ENCODE measurements at places on chromosomes 2 and 18.

- no peak for DNase-seq
Observed at GRCh38 chr2:26735883-26736588, 28.0 kb upstream of the SLC35F6 start.

DNA sequence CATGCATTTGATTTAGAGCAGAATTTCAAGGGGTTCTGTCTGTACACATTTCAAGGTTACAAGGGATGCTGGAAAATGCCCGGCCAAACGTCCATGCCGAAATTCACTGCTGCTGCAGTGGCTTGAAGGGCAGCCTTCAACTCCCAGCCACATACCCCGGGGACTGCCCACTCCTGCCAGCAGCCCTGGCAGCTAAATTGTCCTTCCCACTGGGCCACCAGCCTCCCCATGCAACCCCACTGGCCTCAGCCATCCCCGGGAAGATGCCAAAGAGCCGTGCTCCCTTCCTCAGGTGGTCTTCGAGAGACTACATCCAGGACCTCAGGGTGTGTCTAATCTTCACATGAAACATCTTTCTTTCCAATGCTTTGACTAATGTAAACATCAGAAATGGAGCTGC, 478.7 kb upstream of the MYT1L start:
- DNase-seq: no peak

GRCh38 chr2:201765799-201766198, 14.9 kb downstream of the ALS2 start:
- DNase-seq: no peak

DNA sequence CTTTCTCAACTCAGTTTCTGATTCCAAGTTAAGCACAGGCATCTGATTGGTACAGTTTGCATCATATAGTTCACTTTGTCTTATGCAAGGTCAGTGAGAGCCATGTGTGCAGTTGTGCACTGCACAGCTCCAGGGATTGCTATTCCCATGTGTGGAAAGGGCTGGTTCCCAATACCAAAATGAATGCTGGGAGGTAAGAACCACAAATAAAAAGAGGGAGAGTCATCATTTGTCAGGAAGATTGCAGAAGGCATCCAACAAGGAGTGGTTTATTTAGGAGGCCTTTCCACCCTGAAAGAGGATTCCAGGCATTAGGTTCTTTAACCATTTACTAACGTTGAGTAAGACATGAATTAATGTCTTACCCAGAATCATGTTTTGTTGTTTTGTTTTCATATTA, 141.2 kb upstream of the ST6GAL2 start:
- DNase-seq: no peak

- no peak for DNase-seq
Observed at GRCh38 chr2:200393191-200393590, 86.7 kb downstream of the SPATS2L start.

DNA sequence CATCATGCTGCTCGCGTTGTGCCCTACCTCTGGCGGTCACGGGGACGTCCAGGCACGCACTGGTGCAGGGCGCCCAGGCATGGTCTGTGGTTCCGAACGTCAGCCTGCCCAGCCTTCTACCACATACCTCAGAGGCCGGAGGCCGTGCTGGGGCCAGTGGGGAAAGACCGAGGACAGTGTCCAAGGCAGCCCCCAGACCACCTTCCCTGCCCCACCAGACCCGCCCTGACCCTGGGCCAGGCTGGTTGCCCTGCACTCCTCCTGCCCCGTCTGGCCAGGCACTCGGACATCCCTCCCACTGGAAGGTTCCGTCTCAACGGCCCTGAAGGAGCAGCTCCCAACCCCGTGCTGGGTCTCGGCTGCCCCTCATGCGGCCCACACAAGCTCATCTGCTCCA, 32.8 kb downstream of the SLC66A2 start:
- no peak for DNase-seq

- DNase-seq: no peak
Observed at GRCh38 chr2:233556881-233557736, 9.5 kb downstream of the USP40 start.

- DNase-seq: no peak
Observed at GRCh38 chr18:28824183-28824574, 647.2 kb upstream of the CDH2 start.

- no peak for DNase-seq
Observed at GRCh38 chr2:20018601-20019152, 6.2 kb upstream of the MATN3 start.

GRCh38 chr2:233441161-233442027, 87.1 kb downstream of the DGKD start:
- DNase-seq: no peak

DNA sequence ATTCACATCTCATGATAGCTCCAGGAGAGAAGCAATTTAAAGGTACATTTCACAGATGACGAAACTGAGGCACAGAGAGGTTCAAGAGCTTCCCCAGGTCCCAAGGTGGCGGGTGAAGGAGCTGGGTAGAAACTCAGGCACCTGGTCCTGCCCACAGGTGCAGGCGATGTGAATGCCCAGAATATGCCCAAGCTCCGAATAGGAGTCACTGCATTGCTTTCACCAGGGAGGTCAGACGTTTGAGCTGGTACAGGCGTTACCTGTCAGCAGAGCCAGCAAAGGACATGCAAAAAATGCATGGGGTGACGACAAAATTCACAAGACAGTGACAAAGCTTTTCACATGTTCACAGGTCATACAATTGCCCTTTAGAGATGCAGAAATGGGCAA, 247.9 kb downstream of the HDAC4 start:
- no peak for DNase-seq

DNA sequence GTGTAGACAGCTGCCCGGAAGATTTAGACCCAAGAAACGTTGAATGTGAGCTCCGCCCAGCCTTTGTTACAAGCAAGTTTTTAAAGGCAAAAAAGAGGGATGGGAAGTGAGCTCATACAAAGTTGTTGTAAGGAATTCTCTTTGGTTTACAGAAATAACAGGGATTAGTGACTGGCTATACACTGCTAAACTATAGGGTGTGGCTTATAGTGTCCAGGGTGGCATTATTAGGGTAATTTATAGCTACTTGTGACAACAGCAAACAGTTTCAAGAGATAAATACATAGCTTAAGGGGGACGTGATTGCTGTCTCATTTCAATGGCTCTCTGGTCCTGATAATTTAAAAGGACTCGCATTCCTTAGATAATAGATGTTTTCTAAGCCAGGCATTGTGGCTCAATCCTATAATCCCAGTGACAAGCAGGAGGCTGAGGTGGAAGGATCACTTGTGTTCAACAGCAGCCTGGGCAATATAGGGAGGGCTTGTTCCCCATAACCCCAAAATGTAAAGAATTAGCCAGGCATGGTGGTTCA, 66.5 kb upstream of the TGIF1 start:
- DNase-seq: no peak

DNA sequence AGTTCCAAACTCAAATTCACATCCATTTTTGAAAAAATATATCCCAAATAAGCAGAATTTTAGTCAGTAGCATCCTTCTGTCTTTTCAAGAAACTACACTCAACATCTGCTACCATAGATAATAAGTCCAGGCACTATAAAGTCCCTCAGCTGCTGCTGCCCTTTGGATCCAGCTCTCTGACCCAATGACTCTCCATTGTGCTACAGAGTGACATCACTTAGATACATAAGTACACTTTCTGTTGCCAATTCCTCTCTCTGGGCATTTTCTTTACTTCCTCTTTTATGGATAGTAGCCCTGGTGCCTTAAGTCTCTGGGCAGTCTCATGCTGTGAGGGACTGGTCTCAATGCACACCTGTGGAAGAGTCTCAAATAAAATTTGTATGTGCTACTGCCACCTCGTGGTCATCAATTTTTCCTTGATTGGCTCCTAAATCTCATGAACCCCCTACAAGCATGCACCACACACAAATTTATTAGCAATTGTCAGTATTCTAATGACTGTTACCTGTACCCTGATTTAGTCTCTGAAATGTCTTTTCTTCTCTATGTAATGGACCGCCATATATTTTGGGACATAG, 219.2 kb downstream of the LRP1B start:
- DNase-seq: peak; percentile 21

- DNase-seq: no peak
Observed at GRCh38 chr2:6730649-6731532, 134.8 kb downstream of the CMPK2 start.

DNA sequence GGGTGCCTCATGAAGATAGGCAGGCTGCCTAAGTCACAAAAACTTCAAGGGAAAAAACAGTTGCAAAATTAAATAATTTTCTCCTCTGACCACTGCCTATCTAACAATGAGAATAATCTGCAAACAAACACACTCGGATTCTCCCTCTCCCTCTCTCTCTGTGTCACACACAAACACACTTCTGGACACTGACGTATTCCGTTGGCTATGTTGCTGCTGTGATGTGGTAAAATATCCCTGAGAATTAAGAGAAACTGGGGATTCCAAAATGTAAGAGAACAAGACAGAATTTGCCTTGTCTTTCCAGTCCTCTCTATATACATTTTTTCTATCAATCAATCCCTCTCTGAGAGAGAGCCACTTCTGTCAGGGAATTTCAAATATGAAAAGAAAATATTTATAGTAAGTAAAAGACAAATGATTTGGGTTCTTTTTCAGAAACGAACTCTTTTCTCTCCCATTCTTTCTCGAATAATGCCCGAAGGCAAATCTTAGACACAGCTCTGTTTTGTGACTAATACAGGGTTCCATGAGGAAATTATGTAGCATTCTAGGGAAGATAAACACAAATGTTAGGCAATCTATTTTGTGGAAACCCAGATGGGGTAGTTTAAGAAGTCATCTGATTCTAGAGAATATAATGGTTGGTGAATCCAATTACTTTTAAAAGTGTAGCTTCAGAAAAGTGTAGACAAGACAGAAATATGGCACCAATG, 310.3 kb upstream of the CYP26B1 start:
- no peak for DNase-seq

DNA sequence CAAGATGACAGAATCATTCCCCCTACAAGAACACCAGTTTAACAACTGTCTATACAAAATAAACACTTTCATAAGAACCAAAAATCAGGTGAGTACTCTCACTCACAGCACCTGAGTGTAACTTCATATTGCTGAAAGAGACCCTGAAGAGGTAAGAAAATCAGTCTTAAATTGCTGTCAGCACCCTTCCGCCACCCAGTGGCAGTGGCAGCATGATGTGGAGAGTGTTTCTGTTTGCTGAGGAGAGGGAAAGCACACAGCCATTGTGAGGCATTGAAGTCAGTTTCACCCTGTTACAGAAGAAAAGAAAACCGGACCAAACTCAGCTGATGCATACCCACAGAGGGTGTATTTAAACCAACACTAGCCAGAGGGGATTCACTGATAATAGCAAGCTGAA, 1240.8 kb upstream of the CRIM1 start:
- DNase-seq: no peak

DNA sequence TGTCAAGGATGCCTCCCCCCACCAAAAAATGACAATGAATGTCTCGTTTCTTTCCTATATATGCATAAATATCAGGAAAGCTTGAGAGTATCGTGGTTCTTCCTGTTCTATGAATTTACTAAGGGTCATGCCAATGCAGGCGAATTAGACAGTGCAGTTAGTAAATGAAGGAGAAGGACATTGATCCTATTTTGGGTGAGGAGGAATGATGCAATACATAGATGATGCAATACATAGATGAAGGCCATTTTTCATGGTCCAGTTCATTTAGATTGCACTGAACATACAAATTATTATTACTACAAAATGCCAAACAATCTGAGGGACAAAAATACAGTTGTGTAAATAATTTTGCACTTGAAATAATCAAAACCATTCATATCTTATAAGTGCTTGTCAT, 1265.0 kb downstream of the LRP1B start:
- DNase-seq: no peak

GRCh38 chr18:27803957-27804356, 373.0 kb downstream of the CDH2 start:
- DNase-seq: no peak

DNA sequence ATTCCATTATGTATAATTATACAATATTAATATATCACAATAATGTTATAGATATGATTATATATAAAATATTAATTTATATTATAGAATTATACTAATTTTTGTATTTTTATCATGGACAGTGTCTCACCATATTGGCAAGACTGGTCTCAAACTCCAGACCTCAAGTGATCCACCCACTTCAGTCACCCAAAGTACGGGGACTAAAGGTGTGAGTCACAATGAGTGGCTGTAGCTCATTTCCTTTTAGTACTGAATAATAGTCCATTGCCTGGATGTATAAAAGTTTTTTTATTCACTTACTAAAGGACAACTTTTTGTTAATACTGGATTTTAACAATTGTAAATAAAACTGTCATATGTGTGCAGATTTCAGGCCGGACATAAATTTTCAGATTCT, 417.6 kb upstream of the LINC00305 start:
- DNase-seq: peak; percentile 54

GRCh38 chr2:71877636-71878035, 270.0 kb downstream of the CYP26B1 start:
- DNase-seq: no peak

GRCh38 chr2:201730651-201731285, 32.3 kb upstream of the MPP4 start:
- no peak for DNase-seq

DNA sequence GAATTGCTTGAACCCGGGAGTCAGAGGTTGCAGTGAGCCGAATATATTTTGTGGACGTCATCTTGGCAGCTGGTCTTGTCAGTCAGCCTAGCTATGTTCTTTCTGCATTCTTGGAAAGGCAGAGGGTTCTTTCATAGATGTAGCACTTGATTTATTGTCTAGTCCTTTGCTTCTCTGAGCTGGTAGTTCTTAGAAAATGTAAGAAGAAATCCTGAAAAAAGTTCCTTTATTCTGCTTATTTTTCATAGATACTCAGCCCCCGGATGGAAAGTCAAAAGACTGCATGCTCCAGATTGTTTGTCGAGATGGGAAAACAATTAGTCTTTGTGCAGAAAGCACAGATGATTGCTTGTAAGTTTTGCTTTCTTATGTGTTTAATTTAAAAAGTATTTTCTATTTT, 21.3 kb downstream of the PLEKHB2 start:
- DNase-seq: no peak

DNA sequence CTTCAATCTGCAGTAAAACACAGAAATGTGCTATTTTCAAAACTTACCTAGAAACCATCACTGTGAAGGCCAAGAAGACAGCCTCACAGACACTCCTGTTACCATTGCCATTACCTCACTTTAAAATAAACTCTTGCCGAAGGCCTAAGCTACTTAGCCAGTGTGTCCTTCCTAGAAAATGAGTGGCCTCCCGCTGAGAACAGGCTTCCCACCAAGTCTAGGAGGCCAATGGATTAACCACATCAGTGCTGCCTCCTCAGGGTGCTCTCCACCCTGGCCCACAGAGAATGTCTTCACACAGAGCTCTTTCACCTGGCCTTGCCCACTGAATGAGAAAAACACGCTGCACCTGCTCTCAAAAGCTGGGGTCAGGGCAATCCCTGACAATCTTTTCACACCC, 47.5 kb downstream of the L3MBTL4 start:
- no peak for DNase-seq

DNA sequence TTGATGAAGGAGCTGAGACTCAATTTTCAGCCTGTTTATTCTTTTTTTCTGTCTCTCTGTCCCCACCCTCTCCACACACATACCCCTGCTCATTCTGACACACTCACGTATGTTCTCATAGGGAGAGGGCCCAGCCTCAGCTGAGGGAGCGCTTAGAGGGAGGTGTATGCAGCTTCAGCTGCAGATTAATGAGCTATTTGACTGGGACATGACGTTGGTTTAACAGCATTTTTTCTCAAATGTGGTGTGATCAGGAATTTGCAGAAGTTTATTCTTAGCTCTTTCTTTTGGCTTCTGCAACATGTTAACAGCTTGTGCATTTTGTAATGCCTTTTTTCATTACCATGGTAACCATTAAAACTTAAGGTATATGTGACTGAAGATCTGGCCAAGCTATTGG, 1547.1 kb upstream of the PIK3C3 start:
- no peak for DNase-seq
